WTC11 (cell line): ENCODE measurements at places on chromosomes 1 and 21.
A peak's percentile ranks its signal among the peaks of the same experiment; 100 is the strongest.

GRCh38 chr1:1121611-1122077, 5.8 kb upstream of the C1orf159 start:
- no peak for DNase-seq

- DNase-seq: no peak
Measured at GRCh38 chr1:24699628-24700027, 45.6 kb upstream of the CLIC4 start.

GRCh38 chr1:99173282-99173681, 91.0 kb upstream of the PLPPR4 start:
- no peak for DNase-seq

DNA sequence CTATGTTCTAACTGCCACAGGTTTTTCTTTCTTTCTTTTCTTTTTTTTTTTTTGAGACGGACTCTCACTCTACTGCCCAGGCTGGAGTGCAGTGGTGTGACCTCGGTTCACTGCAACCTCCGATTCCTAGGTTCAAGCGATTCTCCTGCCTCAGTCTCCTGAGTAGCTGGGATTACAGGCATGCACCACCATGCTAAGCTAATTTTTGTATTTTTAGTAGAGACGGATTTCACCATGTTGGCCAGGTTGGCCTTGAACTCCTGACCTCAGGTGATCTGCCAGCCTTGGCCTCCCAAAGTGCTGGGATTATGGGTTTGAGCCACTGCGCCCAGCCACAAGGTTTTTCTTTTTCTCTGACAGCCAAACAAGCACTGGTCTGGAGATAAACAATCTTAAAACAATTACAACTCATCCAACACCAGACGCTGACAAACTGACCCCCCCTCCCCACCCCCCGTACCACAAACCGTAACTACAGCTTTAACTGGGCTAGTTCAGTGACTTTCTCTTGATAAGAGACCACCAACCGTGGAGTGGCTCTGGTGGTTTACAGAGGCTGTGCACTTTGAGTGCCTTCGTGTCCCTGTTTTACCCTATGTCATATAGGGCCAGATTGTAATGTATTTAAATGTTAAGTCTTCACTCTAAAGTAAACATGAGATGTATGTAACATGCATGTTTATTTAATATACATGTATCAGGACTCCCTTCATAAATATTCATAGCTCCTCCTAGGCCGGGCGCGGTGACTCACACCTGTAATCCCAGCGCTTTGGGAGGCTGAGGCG, 19.5 kb upstream of the PUM1 start:
- DNase-seq: no peak

- no peak for DNase-seq
Measured at GRCh38 chr1:40955266-40955665, 24.2 kb upstream of the CTPS1 start.

- no peak for DNase-seq
Measured at GRCh38 chr1:19866758-19867157, 15.4 kb upstream of the OTUD3 start.

GRCh38 chr1:1240822-1241587, 5.5 kb downstream of the C1QTNF12 start:
- DNase-seq: no peak

- DNase-seq: peak; percentile 53
Measured at GRCh38 chr1:11594222-11594621, 60.0 kb downstream of the FBXO2 start.

GRCh38 chr1:42779725-42780124, 5.1 kb upstream of the TMEM269 start:
- DNase-seq: no peak

- no peak for DNase-seq
Measured at GRCh38 chr1:171663854-171664575, 11.5 kb upstream of the MYOC start.

DNA sequence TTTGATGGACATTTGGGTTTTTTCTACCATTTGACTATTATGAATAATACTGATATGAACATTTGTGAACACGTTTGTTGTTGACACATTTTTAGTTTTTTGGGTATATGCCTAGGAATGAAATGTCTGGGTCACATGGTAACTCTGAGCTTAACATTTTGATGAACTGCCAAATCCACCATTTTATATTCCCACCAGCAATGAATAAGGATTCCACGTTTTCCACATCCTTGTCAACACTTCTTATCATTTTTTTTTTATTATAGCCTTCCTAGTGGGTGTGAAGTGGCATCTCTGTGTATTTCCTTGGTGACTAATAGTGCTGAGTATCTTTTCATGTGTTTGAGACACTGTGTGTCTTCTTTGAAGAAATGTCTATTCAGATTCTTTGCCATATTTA, 67.6 kb downstream of the RASAL2 start:
- DNase-seq: no peak

DNA sequence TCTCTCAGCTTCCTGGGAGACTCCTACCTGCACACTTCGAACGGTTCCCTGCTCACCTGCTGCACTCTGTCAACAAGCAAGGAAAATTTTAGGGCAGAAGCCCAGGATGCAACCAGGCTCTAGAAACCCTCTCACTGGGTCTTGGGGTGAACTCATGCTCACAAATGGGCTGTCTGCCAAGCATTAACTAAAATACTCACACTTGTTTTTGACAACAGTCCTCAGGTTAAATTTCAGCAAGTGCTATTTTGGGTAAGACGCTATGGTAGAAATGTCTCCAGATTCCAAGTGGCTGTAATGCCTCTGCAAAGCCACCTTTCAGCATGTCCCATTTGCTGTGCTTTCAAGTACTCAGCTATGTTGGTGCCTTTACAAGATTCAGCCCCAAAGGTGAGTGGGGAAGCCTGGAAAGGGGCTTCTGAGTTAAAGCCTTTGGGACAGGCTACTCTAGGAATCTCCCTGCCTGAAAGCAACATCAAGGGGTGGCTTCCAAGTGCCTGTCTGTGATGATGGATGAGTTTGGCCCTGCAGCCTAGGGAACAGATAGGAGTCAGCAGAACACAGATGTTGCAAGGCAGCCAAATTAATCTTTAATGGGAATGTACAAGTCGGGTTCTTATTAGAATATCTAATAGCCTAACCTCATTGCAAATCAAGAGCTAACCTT, 211.9 kb upstream of the SPAG17 start:
- no peak for DNase-seq

DNA sequence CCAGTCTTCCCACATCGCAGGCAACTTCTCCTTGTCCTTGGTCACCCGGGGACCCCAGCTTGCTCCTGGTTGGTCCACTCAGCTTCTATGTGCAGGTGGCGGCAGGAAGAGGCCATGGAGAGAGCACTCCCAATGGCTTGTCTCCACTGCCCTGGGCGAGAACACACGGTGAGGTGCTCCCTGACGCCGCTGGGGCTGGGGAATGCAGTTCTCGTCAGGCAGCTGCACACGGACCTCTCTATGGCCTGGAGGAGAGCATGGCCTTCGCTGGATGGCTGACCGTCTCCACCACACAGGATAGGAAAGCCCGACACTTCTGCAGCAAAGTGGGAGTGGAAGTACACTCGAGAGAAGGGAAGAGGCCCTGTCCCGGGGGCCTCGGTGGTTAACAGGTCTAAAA, 11.8 kb downstream of the C1orf174 start:
- DNase-seq: no peak

DNA sequence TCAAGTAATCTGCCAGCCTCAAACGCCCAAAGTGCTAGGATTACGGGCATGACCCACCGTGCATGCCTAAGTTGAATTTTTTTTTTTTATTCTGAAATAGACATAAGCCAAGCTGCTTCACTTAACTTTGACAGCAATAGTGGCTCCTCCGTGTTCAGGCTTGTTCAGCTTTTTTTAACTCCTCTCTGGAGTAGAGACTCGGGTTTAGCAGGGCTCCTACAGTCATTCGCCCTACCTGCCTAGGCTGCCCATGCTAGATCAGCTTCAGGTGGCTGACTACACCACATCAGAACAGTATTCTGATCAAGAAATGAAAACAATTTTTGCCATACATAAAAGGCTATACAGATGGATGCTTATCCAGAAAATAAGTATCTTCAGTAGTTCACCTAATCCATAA, 14.7 kb downstream of the ARID4B start:
- no peak for DNase-seq

DNA sequence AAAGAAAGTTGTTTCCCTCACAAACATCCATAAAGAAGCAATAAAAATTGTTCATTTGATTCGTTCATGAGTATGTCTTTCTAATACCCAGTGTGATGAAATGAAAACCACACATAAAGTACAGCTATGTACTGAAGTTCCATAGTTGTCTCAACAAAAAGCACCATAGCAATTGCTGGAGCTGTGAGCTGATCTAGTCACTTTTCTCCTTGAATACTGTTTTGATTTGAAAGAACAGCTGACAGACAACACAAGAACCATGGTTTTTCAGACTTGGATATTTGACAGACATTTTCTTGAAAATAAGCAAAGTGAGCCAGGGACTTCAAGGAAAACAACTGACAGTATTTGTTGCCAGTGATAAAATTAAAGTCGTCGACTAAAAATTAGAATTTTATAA, 237.1 kb upstream of the PLD5 start:
- no peak for DNase-seq

- no peak for DNase-seq
Measured at GRCh38 chr1:197390856-197391255, 122.8 kb downstream of the CRB1 start.

- no peak for DNase-seq
Measured at GRCh38 chr1:116794804-116795481, 40.7 kb downstream of the CD2 start.

- no peak for DNase-seq
Measured at GRCh38 chr1:42927920-42928505, 30.7 kb downstream of the SLC2A1 start.

GRCh38 chr1:214823311-214824117, 220.5 kb downstream of the CENPF start:
- DNase-seq: peak; percentile 49

DNA sequence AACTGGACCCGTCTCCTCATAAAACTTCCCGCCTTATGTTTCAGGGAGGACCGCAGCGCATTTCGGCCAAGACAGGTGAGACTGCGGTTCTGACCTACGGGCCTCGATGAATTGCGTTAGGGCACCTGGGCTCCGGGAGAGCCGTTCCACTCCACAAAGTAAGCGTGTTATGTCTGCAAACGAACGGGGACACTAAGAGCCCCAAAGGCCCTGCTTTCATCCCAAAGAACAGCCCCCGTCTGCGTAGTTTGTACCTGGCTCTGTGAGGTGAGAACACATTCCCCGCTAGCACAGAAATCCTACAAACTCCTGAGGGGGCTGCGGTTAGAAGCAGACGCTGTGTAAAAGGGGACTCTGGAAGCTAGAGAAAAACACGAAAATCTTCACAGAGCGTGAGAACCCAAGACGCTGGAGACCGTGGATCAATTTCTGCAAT, 41.6 kb upstream of the PPIAL4F start:
- DNase-seq: peak; percentile 30
